Osteoblast (primary cell): ENCODE measurements at places on chromosomes 6 and 20. TPM values are rescaled to one million over a fixed set of nuclear protein-coding genes. Genes with fewer than 3 reads are reported as not detected.

- no peak for DNase-seq
These were observed 171.8 kb upstream of the COL21A1 start for GRCh38 chr6:56419191-56419590.

GRCh38 chr6:470901-471448 is 79.4 kb downstream of the IRF4 start:
- DNase-seq, result no peak

- peak; percentile 21 for DNase-seq
These were observed 306.5 kb upstream of the RUNX2 start for GRCh38 chr6:45021676-45022075.

DNA sequence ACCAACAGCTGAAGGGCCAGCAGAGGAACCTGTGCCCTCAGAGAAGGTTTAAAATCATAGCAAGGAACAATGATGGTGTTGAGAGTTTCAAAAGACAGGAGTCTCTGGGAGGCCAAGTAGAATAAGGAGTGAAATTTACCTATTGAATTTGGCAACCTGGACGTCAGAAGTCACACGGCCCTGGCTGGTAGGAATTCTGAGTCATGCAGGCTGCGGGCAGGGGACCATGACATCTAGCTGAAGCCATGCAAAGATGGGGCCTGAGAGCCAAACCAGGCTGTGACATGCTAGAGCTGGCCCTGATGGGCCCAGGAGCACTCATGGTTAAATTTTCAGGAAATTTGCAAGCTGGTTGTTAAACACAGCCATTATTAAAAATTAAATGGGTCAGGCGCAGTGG is 64.0 kb upstream of the SNX9 start:
- no peak for DNase-seq

DNA sequence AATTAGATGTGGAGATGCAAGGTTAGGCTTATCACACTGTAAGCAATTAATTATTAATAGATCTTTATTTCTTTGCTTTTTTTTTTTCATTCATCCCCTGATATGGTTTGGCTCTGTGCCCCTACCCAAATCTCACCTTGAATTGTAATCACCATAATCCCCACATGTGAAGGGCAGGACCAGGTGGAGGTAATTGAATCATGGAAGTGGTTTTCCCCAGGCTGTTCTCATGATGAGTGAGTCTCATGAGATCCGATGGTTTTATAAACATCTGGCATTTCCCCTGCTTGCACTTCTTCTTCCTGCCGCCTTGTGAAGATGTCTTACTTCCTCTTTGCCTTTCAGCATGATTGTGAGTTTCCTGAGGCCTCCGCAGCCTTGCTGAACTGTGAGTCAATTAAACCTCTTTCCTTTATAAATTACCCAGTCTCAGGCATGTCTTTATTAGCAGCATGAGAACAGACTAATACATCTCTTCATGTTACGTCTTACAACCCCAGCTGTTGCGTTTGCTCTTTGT is 333.8 kb downstream of the CDH26 start:
- DNase-seq, result no peak

DNA sequence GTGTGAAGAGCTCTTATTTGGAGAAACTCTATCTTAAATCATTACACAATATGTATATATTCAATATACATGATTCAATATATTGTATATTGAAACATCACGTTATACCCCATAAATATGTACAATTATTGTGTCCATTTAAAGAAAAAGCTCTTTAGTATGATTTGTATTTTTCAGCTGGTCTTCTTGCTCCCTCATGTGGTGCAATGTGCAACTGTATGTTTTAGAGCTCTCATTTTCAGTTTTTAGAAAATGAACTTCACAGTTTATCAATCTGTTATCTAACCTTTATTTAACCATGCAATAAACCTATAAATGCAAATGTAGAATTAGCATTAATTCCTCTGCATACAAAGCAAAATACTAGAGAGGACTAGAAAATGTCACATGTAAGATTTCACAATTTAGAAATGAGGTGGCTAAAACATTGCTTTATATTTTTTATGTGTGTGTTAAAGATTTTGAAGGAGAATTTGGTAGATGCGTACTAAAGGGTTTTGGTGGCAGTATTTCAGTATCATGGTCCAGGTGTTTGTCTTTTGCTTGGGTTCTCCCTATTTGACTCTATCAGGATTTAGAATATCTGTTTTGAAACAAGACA is 167.1 kb downstream of the PHF3 start:
- no peak for DNase-seq

- no peak for DNase-seq
These were observed 157.3 kb downstream of the BACH2 start for GRCh38 chr6:90139272-90139817.

GRCh38 chr20:4160761-4161305 is 145.5 kb upstream of the RNF24 start:
- peak; percentile 81 for DNase-seq

DNA sequence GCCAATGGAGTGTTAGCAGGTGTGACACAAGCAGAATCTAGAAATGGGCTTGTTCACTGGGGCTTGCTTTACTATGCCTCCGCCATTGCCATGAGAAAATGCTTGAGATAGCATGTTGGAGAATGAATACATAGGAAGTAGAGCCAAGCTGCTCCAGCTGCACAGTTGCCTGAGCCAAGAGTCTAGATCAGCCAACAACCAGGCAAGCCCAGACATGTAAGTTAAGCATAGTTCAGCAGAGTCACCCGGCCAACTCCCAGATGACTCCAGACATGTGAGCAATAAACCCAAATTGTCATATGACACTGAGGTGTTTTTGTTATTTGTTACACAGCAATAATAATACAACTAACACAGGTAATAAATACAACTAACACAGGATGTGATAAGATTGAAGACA is 167.9 kb downstream of the HAO1 start:
- DNase-seq, result no peak

- no peak for DNase-seq
These were observed 70.0 kb upstream of the SRSF6 start for GRCh38 chr20:43387737-43388136.

DNA sequence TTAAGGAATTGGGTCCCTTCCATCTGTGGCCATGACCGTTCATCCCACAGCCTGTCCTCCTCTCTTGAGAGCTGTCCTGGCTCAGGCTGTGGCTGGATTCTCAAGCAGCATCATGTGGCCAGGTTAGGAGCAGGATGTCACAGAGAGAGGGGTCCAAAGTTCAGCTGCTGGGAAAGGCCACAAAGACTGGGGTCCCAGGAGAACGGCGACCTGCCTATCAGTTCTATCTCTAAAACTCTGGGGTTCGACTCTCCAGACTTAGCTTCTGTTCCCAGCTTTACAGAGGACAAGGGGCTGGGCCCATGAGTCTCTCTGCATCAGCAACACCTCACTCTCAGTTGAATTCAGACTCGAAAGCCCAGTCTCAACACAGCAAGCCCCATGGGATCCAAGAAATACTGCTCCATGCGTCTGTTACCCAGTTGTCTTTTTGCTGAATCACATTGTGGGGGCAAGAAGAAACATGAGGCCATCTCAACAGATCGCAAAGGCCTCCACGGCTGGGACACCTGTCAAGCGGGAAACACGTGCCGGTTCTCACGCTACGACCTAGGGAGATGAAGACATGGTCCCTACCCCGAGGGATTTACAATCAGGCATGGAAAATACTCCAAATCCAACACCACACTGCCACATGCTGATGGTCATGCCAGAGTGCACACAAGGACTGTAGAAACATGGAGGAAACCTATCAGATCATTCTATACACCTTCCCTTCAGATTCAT is 95.4 kb downstream of the SLC22A23 start:
- DNase-seq, result no peak

GRCh38 chr6:91926361-91926760 is 1339.5 kb upstream of the MAP3K7 start:
- no peak for DNase-seq

GRCh38 chr20:54140927-54141566 is 32.7 kb downstream of the CYP24A1 start:
- DNase-seq, result no peak

DNA sequence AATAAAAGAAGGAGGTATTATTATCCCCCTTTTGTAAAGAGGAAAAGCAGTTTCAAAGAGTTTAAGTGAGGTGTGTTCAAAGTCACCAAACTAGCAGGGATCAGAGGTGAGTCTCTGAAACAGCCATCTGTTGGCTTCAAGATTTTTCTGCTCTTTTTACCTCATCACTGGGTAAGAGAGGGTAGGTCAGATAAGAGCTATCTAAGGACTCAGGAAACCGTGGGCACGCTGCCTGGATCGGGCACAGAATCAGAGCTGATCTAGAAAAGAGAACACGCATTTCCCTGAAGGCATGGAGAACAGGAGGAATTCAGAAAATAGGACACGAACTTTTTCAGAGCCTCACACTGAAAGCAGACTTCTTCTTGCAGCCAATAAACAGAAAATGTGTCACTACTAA is 65.8 kb upstream of the LY86 start:
- no peak for DNase-seq

- DNase-seq, result no peak
These were observed 19.6 kb upstream of the PKHD1 start for GRCh38 chr6:52106994-52107393.

- no peak for DNase-seq
These were observed 3.5 kb upstream of the SLC22A7 start for GRCh38 chr6:43294536-43294935.

DNA sequence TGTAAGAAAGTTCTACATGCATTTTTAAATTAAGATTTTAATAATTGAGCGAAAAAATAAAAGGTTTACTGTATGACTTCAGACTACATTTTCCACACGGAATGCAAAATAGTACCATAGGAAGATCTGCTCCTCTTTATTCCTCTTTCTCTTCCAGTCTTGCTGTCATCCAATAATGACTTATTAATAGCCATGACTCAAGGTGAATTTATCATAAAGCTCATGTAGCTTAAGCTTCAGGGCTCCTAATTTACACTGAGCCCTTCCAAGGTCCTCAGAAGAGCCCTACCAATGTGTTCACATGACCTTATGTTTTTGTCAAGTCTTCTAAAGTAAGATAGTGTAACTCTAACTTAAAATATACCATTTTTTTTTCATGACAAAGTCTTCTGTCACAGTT is 510.1 kb downstream of the PHF3 start:
- DNase-seq, result no peak

- DNase-seq, result no peak
These were observed 118.3 kb upstream of the FBXL4 start for GRCh38 chr6:99066044-99066443.

DNA sequence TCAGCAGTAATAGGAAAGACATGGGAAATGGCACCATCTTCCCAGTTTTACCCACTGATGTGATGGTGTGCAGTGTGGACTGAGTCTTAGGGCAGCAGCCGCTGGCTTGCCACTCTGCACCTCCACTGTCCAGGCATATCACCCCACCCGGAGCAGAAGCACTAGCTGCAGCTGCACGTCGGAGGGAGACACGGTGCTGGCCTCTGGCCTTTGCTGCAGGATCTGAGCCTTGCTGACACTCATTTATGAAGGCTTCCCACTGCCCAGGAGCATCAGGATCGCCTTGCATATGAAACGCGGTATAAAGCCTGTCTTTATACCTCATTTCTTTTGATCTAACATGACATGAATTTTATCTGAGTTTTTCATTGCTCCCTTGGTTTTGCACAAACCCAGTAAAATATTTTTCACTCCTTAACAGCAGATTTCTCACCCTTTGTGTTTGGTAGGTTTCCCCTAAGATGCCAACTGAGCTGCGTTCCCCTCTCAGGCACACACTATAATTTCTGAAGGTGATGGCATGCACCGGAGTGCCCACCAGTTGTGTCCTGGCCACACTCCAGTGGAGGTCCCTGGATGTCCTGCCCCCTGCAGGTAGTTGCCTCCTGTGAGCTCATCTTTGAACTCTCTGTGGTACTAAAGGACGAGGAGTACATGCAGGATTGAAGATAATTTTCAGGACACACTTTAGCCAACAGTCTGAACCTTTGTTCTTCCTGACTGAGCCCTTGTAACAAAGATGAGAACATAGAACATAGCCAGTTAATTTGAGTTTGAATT is 9.0 kb upstream of the EXOC2 start:
- DNase-seq, result no peak

DNA sequence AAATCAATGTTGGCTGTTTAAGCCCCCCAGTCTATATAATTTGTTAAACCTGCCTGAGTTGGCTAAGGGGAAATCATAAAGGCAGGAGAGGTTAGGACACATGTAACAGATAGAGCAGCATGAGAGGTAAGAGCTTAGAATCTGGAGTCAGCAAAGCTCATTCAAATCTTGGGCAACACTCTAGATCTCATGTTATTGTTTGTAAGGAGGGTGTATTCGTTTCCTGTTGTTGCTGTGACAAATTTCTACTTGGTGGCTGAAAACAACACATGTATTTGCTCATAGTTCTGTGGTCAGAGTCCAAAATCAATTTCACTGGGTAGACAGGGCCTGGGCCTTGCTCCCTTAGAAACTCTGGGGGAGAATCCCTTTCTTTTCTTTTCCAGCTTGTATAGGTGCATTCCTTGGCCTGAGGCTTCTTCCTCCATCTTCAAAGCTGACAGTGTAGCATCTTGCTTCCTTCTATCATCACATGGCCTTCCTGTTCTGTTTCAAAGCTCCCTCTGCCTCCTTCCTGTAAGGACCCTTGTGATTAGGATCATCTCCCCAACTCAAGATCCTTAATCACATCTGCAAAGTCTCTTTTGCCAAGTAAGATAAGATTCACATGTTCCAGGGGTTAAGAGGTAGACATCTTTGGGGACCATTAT is 4.4 kb downstream of the LY86 start:
- no peak for DNase-seq

The IL17F gene
- total RNA-seq, result not detected in 2 replicates

The DEFB124 gene
- total RNA-seq, result not detected in 2 replicates

The SLC52A3 gene
- total RNA-seq, result not detected in 2 replicates

The NKX2-4 gene
- total RNA-seq, result not detected in 2 replicates

The CYP39A1 gene
- 4.1 and 4.3 TPM in 2 replicates for total RNA-seq

The EEF1A2 gene
- total RNA-seq, result not detected in 2 replicates

The HLA-DPA1 gene
- 5.4 and 30.4 TPM in 2 replicates for total RNA-seq

The TRAPPC3L gene
- under 0.01 and 0.29 TPM in 2 replicates for total RNA-seq
